ENCODE measurements at places on chromosomes 6 and 20. TPM values are rescaled to one million over a fixed set of nuclear protein-coding genes. Genes with fewer than 3 reads are reported as not detected.

NR2E1 gene
- not detected for total RNA-seq

- no peak for DNase-seq
Observed at GRCh38 chr6:12569646-12570045, 146.9 kb upstream of the PHACTR1 start.

SYNGAP1 gene
- 1.4 TPM for total RNA-seq

- DNase-seq: peak; percentile 87
Observed at GRCh38 chr6:89999154-89999553, 104.9 kb downstream of the GJA10 start.

- DNase-seq: no peak
Observed at GRCh38 chr6:46927066-46927465, 5.3 kb upstream of the ADGRF5 start.

ADTRP gene
- total RNA-seq: 0.48 TPM

DNA sequence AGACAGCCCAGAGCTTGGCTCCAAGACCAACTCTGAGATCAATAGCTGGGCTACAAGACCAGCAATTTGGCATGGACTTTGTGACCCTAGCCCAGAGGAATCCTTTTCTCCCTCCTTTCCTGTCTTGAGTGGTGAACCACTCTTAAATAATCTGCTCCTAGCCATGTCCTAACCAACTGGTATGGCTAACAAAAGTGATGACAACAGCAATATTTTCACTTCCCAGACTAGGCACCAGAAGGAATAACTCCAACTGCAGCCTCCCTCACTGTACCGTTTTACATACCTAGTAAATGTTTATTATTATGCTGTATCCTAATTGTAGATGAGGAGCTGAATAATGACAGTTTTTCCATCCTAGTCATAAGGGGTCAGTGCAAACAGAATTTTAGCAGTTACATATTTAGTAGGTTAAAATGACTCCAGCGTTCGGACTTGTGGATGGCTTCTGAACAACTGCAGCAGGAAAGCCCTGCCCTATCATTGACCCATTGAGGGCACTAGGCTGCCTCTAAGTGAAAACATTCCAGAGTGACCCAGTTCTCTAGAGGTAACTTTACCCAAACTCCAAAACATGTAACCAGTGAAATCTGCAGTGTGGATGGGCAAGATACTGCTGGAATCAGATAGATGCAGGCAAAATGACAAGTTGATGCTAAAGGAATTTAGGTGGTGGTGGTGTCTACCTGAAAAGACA is 77.1 kb downstream of the SH3BGRL2 start:
- no peak for DNase-seq
